Thymus (tissue), 14 donors: ENCODE measurements at places on chromosomes 4 and X.

GRCh38 chr4:27176881-27177280 is 316.2 kb downstream of the STIM2 start:
- DNase-seq, result no peak

DNA sequence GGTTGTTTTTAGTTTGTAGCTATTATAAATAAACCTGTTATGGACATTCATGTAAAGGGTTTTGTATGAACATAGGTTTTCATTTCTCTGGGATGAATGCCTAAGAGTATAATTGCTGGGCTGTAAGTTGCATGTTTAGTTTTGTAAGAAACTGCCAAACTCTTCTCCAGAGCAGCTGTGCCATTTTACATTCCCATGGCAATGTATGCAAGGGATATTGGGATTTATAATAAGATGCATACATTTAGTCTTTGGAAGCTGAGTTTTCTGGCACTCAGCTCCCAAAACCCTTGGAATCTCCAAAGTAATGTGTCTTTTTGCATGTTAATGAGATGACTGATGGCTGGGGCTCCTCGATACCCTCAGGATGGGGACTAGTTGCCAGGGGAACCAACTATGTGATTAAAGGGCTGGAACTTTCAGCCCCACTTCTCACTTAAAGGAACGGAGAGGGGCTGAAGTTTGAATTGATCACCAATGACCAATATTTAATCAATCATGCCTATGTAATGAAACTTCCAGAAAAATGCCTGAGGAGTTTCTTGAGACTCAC is 44.0 kb downstream of the SERTM2 start:
- DNase-seq, result no peak

DNA sequence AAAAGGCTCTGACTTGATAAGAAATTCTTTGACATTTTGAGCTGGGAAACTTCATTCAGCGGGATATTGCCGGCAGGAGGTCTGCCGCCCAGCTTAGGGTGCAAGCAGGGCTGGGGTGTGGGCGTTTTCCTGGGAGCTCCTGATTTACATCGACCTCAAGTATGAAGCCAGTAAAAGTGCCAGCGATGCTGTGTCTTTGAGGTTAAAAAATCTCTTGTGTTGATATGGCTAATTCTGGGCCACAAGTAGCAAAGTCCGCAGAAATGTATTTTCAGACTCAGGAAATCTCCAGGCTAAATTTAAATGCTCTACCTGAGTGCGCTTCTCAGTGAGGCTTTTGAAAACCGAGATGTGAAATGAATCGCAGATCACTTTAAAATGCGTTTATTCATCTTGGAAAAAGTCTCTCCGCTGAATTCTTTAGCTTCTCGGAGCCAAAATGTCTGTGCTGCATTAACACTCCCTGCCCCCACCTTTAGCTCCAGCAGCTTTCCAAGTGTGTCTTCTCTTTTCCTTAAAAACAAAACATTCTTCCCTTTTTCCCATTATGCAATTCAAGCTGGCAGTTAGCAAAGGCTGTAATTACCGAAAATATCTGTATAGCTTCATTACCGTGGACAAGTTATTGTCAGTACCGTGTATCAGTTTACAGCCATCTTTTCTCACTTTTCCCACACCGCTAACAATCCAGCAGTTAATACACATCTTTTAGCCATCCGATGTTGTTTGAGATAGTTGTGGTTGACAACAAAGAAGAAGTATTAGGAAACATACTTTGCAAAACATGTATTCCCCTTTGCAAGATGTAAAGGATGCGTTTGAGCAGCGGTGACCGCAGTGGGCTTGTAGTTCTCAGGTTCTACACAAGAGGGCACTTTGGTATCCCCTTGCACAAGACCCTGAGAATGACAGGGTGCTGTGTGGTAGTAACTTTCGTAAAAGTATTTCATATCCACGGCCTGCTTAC is 136.0 kb upstream of the STX18 start:
- peak; percentile 14 for DNase-seq

DNA sequence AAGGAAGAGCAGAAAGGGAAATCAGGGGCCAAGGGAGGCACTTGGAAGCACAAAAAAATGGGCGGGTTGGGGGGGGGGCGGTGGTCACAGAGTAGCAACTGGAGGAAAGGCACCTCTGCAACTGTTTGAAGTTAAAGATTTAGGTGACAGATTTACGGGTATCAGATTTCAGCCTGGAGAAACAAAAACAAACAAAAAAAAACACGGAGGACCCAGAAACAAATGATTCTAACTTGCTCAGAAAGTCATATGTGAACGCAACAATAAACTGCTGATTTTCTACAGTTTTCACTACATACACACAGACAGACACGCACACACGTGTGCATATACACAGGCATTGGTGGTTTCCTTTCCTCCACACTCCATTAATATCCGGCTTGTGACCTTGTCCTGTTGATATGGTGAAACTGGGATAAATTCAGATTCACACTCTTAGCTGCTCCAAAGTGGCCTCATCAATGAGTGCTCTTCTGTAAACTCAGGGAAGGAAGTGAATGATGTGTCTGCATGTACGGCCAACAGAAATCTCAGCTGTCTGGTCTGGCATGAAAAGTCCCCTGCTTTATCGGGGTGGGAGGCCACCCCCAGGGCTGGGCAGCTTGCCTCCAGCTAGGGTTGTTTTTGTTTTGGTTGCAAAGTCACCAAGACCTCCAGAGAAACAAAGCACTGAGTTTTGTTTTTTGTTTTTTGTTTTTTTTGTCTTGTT is 54.3 kb downstream of the CHST7 start:
- no peak for DNase-seq

GRCh38 chr4:25633541-25633940 is 22.1 kb upstream of the SLC34A2 start:
- DNase-seq, result no peak

DNA sequence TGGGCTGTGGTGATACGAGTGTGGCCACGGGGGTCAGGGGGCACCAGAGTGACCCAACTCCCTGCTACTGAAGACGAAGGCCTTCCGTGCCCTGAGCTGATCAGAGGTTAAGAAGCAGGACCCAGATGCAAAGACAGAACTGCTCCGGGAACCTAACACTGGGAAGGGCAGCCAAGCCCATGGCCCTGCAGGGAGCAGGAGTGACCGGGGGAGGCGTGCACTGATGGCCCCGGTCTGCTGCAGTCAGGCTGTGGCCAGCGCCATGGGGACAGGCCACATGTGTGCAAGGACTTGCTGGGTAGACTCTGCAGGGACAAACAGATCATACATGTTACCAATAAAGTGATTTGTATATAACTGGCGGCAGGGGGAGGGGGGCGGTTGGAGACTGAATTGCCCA is 74.6 kb downstream of the ACOX3 start:
- DNase-seq, result no peak

DNA sequence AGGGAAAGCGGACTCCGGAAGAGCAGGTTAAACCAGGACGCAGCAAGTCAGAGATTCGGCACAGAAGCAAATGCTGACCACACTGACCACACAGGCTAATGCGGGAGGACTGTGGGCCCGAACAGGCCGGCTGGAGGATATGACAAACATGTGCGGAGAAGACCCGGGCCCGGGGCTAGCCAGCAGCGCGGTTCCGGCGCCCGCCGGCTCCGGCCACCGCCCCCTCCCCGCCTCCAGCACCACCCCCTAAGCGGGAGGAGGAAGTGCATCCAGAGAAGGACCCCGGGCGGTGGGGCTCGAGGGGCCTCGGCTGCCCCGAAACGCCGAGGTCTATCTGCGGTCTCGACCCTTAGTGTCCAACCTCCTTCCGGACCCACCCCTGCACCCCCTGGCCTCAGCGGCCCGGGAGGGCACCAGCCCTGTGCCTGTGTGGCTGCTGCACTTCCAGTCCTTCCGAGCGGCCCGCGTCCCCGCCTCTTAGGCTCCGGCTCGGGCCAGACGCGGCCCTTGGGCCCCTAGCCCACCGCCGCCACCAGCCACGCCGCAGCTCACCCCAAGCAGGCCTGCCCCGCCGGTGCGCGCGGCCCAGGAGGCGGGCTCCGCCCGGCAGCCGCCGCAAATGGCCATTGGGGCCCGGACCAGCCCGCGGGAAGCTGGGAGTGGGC is 2.1 kb downstream of the ELOVL6 start:
- DNase-seq, result peak; percentile 73

- DNase-seq, result no peak
These were observed 53.1 kb downstream of the ABLIM2 start for GRCh38 chr4:8105306-8106100.

GRCh38 chr4:158841540-158841939 is 72.7 kb downstream of the FNIP2 start:
- DNase-seq, result no peak

DNA sequence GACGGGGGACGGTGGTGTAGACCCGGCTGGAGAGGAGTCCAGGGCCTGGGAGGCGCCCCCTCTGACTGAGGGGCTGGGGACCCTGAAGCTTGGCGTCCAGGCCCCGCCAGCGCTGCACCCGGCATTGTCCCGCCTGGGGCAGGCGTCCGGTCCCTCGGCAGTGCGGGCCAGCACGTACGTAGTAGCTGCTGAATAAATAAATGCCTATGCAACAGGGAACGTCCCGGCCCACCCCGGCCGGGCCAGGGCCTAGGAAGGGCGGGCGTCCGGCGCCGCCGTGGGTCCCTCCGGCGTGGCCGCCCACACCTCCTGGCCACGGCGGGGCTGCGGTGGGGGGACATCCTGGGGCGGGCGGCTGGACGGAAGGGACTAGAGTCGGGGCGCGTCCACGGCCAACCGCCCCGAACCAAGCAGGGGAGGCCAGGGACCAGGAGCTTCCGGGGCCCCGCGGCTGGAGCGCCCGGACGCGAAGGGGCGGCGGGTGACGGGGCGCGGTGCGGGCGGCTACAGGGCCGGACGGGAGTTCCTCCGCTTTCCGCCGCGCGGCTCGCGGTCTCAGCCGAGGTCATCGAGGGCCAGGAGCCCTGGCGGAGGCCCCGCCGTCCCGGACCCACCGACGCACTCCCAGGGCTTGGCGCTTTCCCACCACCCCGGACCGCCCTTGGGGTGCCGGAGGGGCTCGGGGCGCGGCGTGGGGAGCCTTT is 886 bp upstream of the WWC2 start:
- DNase-seq, result no peak

DNA sequence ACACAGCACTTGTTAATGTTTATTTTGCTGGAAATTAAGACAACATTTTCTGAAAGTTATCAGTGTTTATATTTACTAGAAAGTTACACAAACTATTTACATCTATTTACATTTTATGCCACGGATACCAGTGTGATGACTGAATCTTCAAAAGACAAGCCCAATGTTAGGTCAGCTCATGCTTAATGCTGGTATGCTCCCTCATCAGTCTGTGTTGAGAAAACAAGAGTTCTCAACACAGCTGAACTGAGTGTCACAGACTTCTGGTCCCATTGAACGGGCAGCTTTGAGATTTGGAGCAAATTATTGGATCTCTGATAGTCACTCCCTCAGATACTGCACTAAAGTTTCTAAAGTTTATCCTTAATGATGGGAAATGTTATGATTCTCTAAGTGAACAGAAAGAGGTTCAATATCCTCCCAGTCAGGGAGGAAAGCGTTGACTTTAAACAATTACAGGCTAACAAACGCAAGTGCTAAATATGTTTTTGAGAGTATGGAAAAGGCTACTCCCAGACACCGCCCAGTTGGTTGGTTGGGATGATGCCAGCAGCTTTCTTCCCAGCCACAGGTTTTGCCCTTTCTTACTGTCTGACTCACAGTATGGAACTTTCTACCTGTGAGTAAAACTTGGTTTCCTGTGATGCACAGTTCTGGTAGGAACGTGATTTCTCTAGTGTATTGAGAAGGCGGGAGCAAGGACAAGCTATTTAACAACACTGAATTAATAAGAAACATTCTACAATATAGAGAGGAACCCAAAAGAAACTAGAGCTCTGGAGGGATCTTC is 1293.6 kb upstream of the TENM3 start:
- DNase-seq, result no peak

- DNase-seq, result no peak
These were observed 8.6 kb downstream of the LANCL3 start for GRCh38 chrX:37580080-37580479.

GRCh38 chr4:84582988-84583875 is at the start of gene CDS1:
CDS1 (plus strand) TSS chr4:84583127; CDS start chr4:84583402, 275 bp downstream.
- DNase-seq, result no peak

DNA sequence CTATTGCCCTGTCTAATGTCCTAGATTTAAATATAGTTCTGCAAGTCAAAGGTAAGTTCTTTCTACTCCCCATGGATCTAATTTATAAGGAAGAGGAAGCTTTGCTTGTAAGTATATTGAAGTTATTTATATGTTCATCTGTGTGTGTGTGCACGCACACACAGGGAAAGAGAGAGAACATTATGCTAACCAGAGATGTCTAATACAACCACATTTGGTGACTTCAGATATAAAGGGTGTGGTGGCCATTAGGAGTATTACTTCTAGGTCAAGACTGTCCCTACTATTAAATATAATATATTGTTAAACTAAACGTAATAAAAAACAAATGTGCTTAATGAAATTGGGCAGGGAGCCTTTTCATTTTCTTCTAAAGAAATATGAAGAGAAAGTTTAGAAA is 4.1 kb downstream of the DCK start:
- no peak for DNase-seq

DNA sequence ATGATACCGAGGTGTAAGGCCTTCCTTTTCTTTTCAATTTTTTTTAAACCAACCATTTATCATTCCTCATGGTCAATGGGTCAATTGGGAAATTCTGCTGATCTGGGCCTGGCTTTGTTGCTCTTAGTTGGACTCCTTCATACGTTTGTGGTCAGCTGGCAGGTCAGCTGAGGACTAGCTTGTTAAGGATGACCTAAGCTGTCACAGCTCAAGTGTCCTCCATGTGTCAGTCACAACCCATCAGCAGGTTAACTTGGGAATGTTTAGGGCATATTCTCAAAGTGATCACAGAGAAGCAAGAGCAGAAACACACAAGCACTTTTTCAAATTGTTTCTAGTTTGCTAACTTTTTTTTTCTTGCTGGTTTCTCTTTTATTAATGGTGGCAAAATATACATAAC is 117.4 kb upstream of the MAB21L2 start:
- no peak for DNase-seq

DNA sequence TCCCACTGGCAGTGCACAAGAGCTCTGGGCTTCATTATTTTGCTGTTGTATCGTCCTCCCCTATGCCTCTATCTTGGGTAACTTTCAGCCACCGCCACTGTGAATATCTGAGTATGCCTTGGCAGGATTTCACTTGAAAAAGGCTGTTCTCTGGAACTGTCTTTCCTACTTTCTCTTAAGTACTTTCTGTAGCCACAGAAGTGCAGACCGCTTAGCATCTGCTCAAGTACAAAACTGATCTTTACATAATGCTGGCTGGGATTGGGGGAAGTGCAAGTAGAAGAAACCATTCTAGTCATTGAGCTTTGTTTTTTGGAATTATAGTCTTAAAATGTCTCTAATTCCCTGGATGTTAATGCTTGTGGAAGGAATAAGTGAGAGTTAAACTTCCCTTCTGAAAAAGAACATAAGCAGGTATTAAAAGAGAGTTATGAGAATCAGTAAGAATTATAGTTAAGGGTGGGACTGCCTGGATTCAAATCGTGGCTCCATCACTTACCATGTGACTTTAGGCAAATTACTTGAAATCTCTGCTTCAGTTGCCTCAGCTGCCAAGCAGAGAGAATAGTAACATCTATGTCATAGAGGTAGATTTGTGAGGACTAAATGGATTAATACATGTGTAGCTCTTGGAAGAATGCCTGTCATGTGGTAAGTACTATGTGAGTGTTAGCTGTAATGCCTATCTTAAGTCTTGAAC is 77.5 kb downstream of the MID1IP1 start:
- DNase-seq, result no peak
